ENCODE measurements at places on chromosomes 4 and X.

DNA sequence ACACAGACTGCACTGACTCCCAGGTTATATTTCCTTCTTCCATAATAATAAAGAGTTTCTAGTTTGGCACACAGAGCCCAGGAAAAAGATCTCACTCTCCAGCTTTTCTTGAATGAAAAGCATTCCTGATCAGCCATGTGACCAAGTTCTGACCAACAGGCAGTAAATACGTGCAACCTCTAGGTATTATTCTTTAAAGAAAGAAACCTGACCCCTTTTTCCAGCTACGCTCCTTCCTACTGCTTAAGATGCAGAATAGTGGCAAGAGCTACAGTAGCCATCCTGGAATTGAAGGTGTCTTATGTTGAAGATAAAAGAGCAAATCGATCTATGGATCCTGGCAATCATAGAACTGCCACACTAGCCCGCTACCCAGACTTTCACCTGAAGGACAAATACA lies 76.7 kb downstream of the LRBA start:
- DNase-seq = no peak

DNA sequence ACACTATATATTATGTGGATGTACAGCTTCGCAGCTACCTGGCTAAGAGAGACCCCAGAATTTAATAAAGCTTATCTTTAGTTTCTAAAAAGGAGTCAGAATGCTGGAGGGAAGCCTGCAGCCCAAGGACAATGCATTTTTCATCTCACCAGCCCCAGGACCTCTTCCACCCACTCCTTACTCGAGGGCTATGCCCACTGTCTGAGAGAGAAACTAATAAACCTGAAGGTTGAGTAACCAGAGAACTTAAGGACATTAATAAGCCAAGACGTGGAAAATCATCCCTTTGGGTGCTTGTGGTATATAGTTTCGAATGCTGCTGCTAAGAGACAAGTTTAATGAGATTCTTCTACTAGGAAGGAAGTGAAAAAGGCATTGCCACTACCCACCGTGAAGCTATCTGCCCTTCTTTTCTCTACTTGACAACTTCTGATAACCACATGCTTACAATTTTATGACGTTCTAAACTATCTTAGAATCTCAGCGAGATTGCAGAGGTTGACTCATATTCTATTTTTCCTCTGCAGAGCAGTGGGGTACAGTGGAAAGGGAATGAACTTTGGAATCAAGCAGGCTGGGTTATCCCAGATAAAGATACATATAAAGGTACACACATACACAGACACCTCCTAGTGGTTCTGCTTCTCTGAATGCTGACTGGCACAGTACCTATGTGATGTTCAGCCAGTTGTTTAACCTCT lies 3.3 kb downstream of the RELL1 start:
- DNase-seq = no peak

DNA sequence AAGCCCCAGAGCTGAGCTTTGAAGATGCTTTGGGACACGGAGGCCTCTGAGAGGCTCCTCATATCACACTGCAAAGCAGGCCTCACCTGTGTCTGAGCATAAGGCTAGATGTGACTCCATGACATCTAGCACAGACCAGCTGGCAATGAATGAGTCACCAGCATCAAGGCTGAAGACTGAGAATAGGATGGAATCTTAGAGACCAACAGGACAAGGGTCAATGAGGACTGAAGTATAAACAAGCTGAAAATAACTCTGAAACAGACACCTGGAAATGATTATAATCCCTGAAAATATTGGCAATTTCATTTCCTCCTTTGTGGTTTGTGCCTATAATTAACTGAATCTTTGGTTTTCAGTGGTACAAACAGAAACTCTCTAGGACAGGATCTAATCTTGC lies 87.1 kb upstream of the PRPS1 start:
- DNase-seq = no peak

GRCh38 chr4:52704133-52704532 lies 45.0 kb upstream of the USP46 start:
- no peak for DNase-seq

DNA sequence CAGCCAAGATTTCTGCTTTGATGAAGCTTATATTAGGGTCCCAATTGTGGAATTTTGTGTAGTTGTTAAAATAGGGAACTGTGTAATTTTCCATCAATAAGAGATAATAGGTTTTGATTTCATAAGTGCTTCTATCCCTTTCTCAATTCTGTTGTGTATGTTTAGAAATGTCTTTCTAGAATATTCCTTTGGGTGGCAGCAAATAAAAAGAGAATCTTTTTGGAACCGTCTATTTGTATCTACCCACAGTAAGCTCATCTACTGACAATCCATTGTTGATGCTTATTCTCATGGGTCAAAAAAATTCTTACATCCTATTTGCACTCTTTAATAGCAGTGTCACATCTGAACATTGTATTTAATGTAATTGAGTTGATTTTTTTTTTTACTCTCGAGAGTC lies 61.7 kb downstream of the TMA16 start:
- DNase-seq = no peak

DNA sequence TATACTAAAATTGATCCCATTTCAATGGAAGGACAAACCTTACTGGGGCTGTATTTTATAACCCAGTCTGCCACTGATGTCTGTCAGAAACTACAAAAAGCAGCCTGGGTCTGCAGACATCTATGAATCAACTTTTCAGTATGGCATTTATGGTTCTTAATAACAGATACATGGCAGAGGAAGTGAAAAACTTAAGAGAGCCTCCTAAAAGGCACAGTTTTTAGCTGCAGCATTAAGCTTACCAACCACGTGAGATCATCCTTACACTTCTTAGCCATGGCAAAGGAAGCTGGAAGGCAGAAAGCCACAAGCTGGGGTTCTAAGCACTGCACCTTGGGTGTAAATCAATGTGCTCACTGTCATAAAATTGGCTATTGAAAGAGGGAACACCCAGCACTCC lies 16.6 kb upstream of the UGT2B17 start:
- DNase-seq = no peak

GRCh38 chr4:40845154-40845835 lies 95.5 kb downstream of the NSUN7 start:
- no peak for DNase-seq

GRCh38 chr4:92305148-92305877 lies 1.5 kb downstream of the GRID2 start:
- no peak for DNase-seq

- no peak for DNase-seq
Observed at GRCh38 chr4:123479944-123480343, 83.3 kb downstream of the SPRY1 start.

DNA sequence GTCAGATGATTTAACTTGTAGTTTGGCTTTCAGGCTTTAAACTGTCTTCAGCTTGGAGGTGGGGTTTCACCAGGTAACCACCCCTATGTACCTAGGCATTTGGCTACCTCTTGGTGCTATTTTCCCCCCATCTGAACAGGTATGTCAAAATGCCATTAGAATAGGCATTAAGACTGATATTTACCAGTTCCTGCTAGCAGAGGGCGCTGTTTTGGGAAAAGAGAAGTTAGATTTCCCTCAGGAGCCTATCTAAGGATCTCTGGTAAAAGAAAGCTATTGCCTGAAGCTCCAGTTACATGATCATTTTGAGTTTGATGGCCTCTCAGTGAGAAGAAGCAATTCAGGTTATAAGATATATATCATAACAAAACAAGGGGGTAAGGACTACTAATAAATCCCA lies 879.1 kb downstream of the SH3BGRL start:
- no peak for DNase-seq

- DNase-seq = no peak
Observed at GRCh38 chrX:123988423-123989111, 27.1 kb downstream of the STAG2 start.

DNA sequence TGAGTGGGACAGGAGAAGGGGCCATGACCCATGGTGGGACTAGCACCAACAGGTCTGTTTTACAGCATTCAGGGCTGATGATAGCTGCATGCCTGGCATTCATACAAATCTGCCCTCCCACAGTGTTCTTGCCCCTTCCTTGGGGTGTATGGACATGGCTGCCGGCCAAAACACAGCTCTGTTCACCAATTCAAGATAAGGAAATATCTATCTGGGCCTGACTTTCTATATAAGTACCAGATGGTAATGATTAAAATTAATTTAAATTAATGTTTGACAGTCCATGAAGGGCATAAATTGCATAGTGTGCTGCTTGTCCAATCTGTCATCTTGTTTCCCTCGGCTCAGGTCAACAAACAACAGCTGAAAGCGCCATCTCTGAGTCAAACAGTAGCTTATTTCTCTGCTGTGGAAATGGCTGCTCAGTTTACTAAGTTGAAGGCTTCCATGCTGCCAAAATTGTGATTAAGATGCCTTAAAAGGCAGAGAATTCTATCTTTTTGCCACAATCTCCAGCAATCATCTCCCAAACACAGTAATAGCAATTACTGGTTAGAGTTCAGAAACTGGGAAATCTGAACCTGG lies 67.0 kb upstream of the TSPAN7 start:
- DNase-seq = no peak

- no peak for DNase-seq
Observed at GRCh38 chrX:7841084-7841805, 1.7 kb upstream of the VCX start.

DNA sequence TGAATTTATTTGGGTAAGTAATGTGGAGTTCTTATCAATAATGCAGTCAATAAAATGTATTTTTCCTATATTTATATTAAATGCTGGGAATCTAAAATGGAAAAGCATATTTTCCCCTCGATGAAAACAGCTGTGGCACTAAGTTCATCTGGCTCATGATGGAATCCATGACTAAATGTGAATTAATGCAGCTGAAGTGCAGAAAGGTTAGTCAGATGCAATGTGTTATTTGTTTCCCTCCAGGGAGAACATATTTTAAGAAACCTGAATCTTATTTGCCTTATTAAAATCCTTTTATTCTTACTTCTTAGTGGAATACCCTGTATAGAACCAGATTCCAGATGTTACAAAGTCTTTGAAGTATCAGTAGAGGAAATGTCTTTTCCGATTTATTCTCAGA lies 247.9 kb downstream of the ARHGAP24 start:
- DNase-seq = no peak

GRCh38 chrX:80223982-80224579 lies 196.2 kb upstream of the TENT5D start:
- DNase-seq = no peak

GRCh38 chr4:23368081-23368697 lies 521.7 kb downstream of the PPARGC1A start:
- DNase-seq = no peak

DNA sequence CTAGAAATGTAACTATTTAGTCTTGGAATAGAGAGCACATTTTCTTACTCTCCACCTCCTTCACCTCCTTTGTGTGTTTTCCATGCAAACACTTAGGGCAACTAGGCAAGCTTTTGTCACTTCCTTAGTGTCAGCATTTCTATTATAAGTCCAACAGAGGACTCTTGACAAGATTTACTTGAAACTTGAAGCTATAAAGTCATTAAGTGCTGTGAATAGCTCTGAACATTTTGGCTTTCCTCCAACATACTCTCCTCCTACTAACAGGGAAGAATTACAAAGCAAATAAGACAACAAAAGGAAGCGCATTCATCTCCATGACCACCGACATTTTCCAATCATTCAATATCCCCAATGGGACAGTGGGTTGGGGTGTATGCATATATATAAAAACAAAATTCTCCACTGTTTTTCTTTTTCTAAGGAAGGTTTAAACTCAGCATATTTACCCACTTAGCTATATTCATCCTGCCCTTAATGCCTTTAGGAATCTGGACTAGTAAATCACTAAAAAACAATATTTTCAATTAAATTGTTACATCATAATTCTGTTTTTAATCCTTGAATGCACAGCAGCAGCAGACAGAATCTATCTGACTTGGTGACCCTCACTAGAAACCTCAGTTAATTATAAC lies 264.6 kb downstream of the SNCA start:
- peak; percentile 95 for DNase-seq

- DNase-seq = no peak
Observed at GRCh38 chrX:108322234-108322633, 116.0 kb downstream of the COL4A6 start.

- DNase-seq = no peak
Observed at GRCh38 chr4:177461606-177462005, 19.4 kb upstream of the AGA start.

DNA sequence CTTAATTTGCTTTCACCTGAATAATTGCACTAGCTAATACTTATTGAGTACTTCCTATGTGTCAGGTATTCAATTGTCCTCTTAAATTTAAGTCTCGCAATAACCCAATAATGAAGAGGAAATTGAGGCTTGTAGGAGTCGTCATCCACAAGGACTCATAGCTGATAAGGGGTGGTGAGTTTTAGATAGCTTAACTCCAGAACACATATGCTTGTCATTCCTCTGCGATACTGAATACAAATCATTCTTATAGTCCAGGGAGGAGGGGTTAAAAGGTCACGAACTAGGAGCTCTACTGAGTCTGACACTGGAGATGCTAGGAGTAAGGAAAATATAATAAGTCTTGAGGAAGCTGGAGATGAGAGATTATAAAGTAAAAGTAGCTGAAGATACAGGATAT lies 1.4 kb upstream of the PACRGL start:
- DNase-seq = no peak

DNA sequence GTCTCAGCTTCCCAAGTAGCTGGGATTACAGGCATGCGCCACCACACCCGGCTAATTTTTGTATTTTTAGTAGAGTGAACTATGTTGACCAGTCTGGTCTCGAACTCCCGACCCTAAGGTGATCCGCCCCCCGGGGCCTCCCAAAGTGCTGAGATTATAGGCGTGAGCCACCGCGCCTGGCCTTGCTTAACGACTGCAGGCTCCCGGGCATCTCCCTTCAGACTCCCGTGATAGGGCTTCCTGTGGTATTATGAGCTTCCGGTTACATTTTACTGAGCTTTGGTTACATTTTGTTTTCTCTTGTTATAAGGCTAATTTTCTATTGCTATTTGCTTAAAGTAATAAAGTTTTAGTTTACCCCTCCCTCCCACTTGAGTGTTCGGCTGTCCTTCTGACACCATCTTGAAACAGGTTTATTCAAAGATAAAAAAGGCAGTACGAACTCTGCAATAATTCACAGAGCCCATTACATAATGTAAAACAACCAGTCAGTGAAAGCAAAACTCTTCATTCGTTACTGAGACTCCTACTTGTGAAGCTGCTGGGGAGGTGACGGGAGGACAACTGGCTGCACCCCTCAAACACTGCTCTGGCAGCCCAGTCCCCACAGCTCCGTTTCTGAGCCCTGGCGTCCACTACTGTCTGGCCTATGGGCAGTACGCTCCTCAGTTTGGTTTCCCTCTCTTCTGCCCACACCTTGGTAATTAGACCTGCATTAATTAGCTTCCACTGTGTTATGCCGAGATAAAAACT lies 795.7 kb upstream of the SLIT2 start:
- no peak for DNase-seq

DNA sequence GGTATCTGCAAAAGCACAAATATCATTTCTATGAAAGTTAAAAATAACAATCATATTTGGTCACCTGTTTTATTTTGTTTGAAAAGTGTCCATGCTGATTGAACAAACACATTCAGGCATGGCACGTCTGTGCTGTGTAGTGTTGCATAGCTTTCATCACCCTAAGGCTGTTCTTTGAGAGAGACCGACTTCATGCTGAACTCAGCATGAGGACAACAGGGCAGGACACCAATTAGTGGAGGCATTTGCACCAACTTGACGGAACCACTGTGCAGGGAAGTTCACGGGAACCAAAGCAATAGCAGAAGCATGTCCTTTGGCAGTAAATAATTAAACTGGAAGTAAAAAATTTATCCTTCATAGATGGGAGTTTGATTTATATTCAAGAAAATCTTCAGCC lies 158.4 kb upstream of the SLC7A11 start:
- no peak for DNase-seq

- no peak for DNase-seq
Observed at GRCh38 chr4:41678951-41679350, 69.6 kb downstream of the PHOX2B start.

All from NCI-H187 treated with DMSO at 0.1 percent for 48 hours (cell line).